ENCODE measurements at places on chromosomes 2 and 18. TPM values are rescaled to one million over a fixed set of nuclear protein-coding genes. Genes with fewer than 3 reads are reported as not detected.
A peak's percentile ranks its signal among the peaks of the same experiment; 100 is the strongest.

- DNase-seq, result no peak
- peaks cover 83% of the 10 kb centered on the region for H3K27me3 ChIP-seq
- H3K27ac ChIP-seq, result no peak overlapping the region
Measured at GRCh38 chr18:25072205-25072604, 279.8 kb downstream of the ZNF521 start.

DNA sequence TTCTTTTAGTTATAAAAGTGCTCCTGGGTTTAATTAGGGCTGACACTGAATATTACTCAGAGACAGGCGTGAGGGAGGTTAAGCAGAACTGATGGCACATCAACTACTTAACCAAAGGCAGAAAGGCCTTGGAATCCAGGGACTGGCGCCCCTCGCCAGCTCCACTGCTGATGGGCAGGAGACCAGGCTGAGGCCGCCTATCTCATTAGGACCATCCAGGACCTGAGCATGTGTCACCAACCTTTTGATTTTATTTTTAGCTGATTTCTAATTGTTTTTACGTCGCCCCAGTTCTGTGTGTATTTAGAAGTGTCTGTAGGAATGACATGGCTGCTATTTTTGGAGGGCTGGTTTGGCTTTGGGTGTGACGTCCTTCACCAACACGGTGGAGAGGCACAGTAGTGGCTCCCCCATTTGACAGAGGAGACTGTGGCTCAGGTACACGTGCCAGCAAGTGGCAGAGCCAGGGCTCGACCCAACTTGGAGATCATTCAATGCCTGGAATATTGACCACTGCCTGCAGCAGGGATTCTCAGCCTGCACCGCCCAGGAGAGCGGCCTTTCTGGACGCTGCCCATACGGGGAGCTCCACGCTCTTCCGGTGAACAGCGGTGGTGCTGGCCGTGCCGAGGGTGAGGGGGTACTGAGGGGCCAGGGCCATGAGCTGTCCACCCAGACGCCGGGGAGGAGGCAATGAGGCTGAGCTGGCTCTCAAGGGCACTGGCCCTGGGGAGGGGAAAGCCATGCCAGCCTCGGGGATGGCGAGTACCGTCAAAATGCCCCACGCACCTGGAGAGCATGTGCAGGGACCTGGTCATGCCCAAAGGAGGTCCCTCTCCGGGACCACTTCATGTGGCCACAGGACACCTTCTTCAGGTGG is 205.7 kb downstream of the ASB1 start:
- H3K4me3 ChIP-seq, result no peak overlapping the region
- no peaks in the 10 kb centered on the region for H3K36me3 ChIP-seq
- DNase-seq, result no peak

DNA sequence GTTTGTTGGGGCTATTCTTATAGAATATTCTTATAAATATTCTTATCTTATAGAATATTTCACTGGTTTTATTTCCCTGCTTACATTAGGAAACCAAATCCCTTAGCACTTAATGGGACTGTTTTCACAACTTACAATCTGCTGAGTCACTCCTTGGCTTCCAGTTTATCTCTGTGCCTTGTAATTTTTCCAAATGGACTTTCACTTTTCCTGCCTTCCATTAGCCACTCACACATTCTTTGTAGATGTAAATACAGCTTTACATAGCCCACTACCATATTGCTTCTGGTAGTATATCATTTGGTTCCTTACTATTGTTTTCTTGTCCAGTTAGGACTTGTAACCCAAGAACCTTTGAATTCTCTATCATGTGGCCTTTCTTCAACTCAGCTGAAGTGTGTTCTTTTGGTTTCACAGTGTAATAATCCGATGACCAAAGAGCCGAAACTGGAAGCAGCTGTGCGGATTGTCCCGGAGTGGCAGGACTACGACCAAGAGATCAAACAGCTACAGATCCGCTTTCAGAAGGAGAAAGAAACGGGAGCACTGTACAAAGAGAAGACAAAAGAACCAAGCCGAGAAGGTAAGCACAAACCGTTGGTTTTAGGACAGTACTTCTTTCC is 96.1 kb downstream of the UGGT1 start:
- H3K27ac ChIP-seq, result peak overlapping the region; percentile 27
- H3K4me1 ChIP-seq, result no peaks in the 10 kb centered on the region
- DNase-seq, result peak; percentile 27
- peaks cover 46% of the 10 kb centered on the region for H3K36me3 ChIP-seq

- H3K4me1 ChIP-seq, result no peaks in the 10 kb centered on the region
- H3K27me3 ChIP-seq, result no peaks in the 10 kb centered on the region
- H3K27ac ChIP-seq, result no peak overlapping the region
- DNase-seq, result no peak
Measured at GRCh38 chr2:241750076-241750840, 15.8 kb downstream of the D2HGDH start.

- no peak for DNase-seq
- H3K4me3 ChIP-seq, result no peak overlapping the region
- H3K4me1 ChIP-seq, result peaks cover 38% of the 10 kb centered on the region
- H3K27me3 ChIP-seq, result no peaks in the 10 kb centered on the region
Measured at GRCh38 chr2:209472871-209473270, 49.0 kb downstream of the MAP2 start.

- no peak overlapping the region for H3K27ac ChIP-seq
- H3K4me3 ChIP-seq, result no peak overlapping the region
- H3K36me3 ChIP-seq, result no peaks in the 10 kb centered on the region
- DNase-seq, result no peak
- no peaks in the 10 kb centered on the region for H3K27me3 ChIP-seq
Measured at GRCh38 chr2:144325086-144325485, 194.8 kb downstream of the ZEB2 start.

SCYGR6 gene
- total RNA-seq, result not detected

RBM44 gene
- 0.51 TPM for total RNA-seq

HDLBP gene
- total RNA-seq, result 410 TPM

UGT1A4 gene
- not detected for total RNA-seq

SLC9A2 gene
- total RNA-seq, result 8.8 TPM

Data from PC-3 (cell line).